ENCODE measurements at places on chromosomes 2 and 18.

GRCh38 chr18:75057169-75057960, 151.6 kb downstream of the PTGR3 start:
- DNase-seq: no peak

- DNase-seq: no peak
Measured at GRCh38 chr2:128753800-128754199, 435.1 kb upstream of the HS6ST1 start.

- DNase-seq: no peak
Measured at GRCh38 chr2:69132960-69133590, 120.1 kb downstream of the ANTXR1 start.

DNA sequence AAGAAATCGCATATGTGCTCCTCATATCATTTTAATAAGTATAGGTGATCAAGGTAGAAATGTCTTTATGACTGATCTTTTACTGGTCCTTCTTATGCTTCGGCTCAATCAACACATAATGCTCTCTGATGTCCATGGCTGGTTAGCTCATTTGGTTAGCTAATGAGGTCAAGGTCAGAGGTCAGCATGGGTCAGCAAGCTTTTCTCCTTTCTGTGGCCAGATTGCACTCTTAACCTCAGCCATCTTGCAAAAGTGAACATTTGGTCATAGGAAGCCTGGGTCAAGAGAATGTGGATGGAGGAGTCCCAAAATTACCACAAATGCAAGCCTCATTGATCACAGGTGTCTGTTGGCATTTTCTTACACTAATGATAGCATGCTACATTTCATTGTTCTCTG, 35.4 kb upstream of the DARS1 start:
- DNase-seq: no peak

DNA sequence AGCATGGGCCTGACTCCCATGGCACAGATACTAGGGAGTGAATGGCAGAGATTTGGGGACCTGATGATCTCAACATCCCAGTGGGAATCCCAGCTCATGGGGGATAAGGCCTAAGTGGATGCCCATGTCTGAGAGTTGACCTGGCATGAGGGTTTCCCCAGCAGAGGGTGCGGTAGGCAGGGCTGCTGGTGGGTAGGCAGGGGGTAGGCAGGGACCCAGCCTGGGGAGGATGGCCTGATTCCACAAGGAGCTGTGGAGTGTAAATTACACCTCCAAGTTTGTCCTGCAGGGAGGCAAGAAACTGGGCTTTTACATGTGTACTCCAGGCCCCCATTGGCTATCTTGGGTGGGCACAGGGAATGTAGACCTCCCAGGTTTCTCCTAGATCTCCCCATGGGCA, 46.9 kb downstream of the INPP5D start:
- no peak for DNase-seq

DNA sequence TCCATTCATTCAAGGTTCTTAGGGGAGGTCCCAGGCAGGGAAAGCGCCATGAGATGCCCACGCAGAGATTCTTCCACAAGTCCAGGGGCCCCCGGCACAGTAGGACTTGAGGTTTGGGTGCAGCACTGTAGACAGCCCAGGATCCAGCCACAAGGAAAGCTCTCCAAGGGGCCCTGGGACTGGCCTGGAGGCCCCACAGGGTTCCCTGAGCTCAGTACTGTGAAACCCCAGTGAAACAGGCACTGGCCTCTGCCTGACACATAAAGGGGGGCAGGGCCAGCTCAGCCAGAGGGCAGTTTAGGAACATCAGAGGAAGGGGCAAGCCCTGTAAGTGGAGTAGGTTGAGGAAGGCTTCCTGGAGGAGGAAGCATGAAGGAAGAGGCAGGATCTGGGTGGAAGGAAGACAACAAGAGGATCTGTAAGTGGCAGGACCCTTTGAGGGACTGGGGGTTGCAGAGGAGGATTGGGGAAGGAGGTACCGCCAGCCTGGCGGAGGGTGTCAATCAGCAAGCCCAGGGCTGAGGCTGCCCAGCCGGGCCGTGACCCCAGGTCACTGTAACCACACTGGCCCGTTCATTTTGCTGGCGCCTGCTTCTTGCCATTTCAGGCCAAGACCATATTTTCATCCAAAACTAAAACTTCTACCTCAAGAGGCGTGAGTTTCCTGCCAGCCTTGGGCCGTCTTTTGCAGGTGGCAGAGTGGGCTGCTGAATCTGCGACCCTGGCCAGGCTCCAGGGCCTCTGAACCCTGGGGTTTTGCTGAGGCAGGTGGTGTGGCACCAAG, 175.2 kb downstream of the SMAD7 start:
- DNase-seq: no peak

- DNase-seq: no peak
Measured at GRCh38 chr2:119485336-119486110, 38.8 kb downstream of the SCTR start.

GRCh38 chr2:24439971-24440340, 51.1 kb upstream of the NCOA1 start:
- DNase-seq: no peak

- DNase-seq: no peak
Measured at GRCh38 chr18:63648241-63648640, 4.2 kb upstream of the SERPINB4 start.

Data from caudate nucleus (tissue), 63 donors.